ENCODE measurements at places on chromosomes 1 and 21.

DNA sequence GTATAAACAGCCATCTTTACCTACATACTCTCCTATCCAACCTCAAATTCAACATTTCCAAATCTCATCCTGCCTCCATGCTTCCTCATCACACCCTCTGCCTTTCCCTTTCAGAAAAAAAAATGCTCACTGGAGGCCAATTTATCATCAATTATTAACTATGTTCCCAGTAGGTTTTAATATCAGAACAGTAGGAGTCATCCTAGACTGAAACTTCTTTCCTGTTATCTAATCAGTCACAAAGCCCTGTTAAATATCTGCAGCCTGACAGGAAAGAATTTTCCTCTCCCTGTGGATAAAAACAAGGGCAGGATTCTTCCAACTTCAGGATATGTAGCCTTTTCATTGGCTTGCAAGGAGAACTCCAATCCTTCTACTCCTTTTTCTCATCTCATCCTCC, 28.4 kb downstream of the EGLN1 start:
- no peak for DNase-seq

DNA sequence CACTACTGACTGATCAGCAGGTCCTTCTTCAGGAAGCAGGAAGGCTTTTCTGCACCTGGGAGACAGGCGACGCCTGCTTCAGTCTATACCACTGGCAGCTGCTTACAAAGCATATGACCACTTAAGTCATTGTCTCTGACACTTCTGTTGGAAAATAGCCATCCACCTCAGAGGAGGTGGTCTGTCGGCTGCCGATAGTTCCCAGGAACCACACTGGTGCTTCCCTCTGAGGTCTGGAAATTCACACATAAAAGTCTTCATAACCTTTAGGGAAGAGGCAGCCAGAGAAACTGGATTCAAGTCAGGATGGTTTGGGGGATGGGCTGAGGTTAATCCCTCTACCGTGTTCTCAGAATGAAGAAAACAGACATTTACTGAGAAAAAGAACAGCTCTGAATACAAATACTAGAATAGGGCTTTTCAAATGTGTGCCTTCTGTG, 15.6 kb upstream of the SRP9 start:
- no peak for DNase-seq

DNA sequence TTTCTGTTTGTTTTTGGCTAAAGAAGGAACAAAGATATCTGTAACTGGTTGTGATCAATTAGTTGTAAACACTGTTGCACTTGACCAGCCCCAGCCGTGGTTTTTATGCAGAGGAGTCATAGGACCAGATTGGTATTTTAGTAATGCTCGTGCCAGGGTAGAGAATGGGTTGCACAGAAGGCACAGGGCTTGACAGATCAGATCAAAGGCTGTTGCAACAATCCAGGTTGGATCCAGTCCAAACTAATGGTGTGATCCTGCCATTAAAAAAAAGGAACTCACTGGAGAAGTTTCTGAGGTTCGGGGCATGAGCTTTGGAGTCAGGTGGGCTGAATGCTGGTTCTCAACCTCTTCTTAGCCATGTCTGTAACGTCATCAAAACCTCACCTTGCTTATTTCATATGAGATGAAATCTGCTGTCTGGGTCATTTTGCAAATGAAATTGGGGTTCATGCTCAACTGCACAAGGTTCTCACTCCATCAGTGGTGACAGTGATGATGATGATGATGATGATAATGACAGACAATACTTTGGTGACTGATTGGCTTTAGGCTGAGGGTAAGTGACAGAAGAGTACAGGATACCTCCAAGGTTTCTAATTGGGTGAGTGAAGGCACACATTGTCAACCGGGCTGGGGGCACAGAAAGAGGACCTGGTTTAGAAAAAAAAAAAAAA, 43.1 kb downstream of the ZNF281 start:
- DNase-seq, result no peak

DNA sequence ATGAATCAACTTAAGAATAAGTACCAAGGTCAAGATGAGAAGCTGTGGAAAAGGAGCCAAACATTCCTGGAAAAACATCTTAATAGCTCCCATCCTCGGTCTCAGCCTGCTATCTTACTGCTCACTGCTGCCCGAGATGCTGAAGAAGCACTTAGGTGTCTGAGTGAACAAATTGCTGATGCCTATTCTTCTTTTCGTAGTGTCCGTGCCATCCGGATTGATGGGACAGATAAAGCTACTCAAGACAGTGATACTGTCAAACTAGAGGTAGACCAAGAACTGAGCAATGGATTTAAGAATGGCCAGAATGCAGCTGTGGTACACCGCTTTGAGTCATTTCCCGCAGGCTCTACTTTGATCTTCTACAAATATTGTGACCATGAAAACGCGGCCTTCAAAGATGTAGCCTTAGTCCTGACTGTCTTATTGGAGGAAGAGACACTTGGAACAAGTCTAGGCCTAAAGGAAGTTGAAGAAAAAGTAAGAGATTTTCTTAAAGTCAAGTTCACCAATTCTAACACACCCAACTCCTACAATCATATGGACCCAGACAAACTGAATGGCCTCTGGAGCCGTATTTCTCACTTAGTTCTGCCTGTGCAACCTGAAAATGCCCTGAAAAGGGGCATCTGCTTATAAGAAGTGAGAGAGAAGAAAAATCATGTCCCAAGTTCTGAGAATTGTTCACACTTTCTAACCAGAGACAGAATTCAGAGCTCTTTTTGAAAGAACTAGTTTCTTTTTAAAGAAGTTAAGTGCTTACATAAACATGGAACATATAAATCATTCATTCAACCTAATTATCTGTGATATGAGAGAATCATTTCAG, 35.7 kb downstream of the TOR1AIP1 start:
- DNase-seq, result no peak

GRCh38 chr1:59751801-59752200, 62.9 kb upstream of the HOOK1 start:
- no peak for DNase-seq

DNA sequence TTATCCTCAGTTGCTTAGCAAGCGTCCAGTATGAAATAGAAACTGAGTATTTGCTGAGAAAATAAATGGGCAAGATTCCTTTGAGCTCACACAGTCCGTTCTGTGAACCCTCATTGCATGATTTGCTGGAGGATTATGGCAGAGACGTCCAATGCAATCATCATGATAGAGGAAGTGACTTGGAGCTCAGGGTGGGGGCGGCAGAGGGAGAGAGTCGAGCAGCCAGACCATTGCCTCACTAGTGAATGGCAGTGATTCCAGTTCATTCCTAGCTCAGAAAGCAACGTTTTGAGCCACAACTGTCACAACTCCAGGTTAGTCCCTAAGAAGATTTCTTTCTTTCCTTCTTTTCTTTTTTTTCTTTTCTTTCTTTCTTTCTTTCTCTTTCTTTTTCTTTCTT, 27.5 kb upstream of the COL9A2 start:
- DNase-seq, result no peak

DNA sequence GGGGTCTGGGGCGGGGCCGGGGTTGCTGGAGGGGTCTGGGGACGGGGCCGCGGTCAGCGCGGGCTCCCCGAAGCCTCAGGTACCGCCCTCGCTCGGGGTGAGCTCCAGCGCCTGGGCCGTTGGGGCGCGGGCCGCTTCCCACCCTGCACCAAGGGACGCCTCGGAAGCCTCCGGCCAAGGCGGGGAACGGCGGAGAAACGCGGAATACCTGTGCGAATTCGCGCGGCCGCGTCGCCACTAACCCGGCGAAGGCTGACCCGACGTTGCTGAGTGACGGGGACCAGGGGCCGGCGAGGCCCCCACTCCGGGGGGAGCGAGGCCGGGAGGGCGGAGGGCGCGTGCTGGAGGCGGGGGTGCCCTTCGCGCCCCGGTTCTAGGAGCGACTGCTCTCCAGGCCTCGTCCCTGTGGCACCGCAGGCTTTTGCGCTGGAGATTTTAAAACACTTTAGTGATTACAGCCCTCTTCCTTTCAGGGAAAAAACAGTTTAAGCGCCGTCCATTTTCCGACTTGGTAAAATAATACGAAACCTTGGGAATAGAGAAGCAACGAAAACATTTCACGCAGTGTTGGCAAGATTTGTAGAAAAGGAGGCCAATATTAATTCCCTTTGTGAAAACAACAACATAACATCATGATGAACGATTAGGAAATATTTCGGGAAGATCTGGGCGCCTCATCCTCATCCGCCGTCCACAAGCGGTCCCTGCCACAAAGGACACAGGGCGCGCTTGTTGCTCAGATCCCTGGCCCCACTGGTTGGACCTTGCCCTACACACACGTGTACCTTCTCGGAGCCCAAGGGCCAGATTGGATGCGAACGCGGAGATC, 971 bp upstream of the GNG4 start:
- DNase-seq, result no peak

- no peak for DNase-seq
These were observed at the start of gene CHI3L2 for GRCh38 chr1:111227434-111227833. Gene CHI3L2 (plus strand): TSS chr1:111227713. CDS start chr1:111227730, 17 bp downstream.

- no peak for DNase-seq
These were observed 33.6 kb downstream of the LMO4 start for GRCh38 chr1:87362063-87362833.

- DNase-seq, result no peak
These were observed 10.2 kb upstream of the ALDH4A1 start for GRCh38 chr1:18912550-18912949.

- DNase-seq, result no peak
These were observed 42.8 kb downstream of the PRDM15 start for GRCh38 chr21:41836166-41837015.

DNA sequence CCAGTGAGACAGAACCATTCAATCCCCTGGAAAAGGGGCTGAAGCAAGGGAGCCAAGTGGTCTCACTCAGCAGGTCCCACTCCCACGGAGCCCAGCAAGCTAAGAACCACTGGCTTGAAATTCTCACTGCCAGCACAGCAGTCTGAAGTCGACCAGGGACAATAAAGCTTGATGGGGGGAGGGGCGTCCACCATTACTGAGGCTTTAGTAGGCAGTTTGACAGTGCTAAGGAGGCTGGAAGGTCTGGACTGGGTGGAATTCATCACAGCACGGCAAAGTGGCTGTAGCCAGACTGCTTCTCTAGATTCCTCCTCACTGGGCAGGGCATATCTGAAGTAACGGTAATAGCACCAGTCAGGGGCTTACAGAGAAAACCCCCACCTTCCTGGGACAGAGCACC, 105.4 kb upstream of the GORAB start:
- DNase-seq, result no peak

Data from activated CD8-positive, alpha-beta memory T cell treated with anti-CD3 and anti-CD28 coated beads for 1 hour (primary cell).